Renal cortical epithelial cell (primary cell): ENCODE measurements at places on chromosomes 1 and 21.

GRCh38 chr1:15621975-15622374 is 4.7 kb downstream of the DDI2 start:
- no peak for DNase-seq

DNA sequence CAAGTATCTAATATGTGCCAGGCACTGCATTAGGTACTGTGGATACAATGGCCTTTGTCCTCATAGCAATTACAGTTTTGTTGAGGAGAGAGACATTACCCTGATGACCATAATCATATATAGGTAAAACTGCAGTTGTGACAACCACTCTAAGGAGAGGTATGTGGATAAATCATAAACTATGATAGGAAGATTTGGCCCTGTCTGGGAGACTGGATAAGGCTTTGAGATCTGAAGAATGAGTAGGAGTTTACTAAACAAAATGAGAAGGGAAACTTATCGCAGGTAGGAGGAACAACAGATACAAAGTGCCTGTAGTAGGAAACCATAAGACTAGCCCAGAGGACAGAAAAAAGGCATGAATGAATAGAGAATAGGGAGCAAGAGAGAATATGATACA is 4.4 kb downstream of the TMCO1 start:
- no peak for DNase-seq

- no peak for DNase-seq
These were observed 14.7 kb downstream of the TIE1 start for GRCh38 chr1:43315481-43315880.

DNA sequence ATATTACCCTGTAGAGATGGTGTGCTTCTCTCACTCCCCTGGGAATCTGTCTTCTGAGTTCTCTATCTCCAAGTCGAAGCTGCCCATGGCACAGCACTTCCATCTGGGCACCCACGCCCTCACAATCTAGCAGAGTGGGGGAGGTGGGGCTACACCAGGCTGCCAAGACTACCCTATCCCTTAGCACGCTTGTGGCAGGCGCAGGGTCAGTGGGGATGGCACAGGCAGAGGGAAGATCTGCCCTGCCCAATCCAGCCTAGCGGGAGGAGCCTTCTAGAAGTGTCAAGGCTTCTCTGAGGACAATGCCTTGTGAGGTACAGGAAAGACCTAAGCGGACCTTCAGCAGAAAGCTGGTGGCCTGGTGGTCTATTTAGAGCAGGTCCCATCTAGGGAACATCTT is 49.1 kb downstream of the DMAP1 start:
- DNase-seq: no peak

DNA sequence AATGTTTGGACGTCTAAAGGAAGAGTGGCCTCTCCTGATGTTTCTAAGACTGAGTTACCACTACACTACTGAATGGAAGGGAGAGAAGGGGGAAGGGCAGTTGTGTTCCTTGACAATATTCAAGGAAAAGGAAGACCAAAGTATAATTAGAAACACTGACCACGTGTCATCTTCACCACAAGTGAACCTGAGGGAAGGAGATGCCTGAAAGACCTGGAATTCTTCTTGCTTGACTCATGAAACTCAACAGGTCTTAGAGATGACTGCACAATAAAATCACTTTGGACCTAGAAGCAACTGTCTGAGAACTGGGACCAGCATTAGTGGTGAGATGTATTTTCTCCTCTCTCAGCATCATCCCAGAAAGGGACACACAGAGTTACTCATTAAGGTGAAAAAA is 56.7 kb downstream of the PTPN14 start:
- peak; percentile 97 for DNase-seq

GRCh38 chr1:61171346-61171745 is 89.0 kb downstream of the NFIA start:
- no peak for DNase-seq

- DNase-seq: peak; percentile 91
These were observed 41.7 kb downstream of the ILDR2 start for GRCh38 chr1:166933633-166934032.

- DNase-seq: peak; percentile 53
These were observed 47.9 kb upstream of the RGL1 start for GRCh38 chr1:183757061-183757460.

- DNase-seq: no peak
These were observed 1656.7 kb upstream of the B3GALT2 start for GRCh38 chr1:194843077-194843476.

- peak; percentile 18 for DNase-seq
These were observed 433.1 kb upstream of the KAZN start for GRCh38 chr1:14165371-14165801.

DNA sequence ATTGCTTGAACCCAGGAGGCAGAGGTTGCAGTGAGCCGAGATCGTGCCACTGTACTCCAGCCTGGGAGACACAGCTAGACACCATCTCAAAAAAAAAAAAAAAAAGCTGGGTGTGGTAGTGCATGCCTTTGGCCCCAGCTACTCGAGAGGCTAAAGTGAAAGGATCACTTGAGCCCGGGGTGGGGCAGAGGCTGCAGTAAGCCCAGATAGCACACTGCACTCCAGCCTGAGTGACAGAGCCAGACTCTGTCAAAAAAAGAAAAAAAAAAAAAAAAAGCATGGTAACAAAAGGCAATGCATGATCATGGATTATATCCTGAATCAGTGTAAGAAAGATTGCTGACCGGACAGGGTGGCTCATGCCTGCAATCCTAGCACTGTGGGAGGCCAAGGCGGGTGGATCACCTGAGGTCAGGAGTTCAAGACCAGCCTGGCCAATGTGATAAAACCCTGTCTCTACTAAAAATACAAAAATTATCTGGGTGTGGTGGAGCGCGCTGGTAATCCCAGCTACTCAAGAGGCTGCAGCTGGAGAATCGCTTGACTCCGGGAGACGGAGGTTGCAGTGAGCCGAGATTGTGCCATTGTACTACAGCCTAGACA is 76.3 kb downstream of the RUSC1 start:
- no peak for DNase-seq

DNA sequence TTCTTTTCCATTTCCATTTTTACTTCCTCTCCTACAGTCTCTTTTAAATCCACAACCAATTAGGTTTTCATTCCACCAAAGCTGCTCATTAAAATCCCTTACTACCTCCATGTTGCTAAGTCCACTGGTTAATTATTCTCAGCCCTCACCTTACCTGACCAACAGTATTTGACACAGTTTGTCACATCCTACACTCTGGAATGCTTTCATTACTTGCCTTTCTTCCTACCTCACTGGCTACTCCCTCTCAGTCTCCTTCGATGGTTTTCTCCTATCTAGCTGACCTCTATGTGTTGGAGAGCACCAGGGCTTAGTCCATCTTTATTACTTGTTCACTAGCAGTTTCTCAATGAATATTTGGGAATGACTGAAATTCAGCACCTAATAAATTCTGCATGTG is 78.6 kb downstream of the NME7 start:
- DNase-seq: peak; percentile 49

- DNase-seq: peak; percentile 22
These were observed 26.8 kb downstream of the TMEM201 start for GRCh38 chr1:9615316-9616063.

- DNase-seq: peak; percentile 2
These were observed 49.6 kb upstream of the PSMG1 start for GRCh38 chr21:39232861-39233291.

- peak; percentile 47 for DNase-seq
These were observed 5.0 kb downstream of the SRARP start for GRCh38 chr1:16009030-16009460.

DNA sequence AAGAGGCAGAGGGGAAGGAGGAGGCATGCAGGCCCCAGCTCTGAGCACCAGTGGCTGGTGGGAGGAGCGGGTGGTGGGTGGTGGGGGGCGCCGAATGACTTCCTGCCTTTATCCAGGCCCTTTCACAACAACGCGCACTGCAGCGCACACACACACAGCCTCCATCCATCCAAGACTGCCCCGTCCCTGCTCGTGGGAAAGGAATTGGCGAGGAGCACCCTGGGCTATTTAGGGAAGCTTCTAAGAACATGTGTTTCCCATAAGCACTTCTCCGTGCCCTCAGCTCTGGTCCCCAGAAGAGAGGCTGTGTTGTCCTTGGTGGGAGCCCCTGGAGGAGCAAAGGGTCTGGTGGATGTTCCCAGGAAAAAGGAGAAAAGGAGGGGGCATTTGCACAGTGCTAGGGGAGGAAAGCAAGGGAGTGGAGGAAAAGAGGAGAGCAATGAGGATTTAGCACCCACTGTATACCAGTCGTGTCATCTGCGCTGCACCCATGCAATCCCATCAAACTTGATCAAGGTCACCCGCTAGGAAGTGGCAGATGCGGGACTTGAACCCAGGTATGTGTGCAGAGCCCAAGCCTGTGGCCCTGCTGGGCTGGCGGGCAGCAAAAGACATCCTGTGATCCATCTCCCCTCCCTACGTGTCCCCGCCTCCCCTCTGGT is 28.1 kb downstream of the EPHA2 start:
- no peak for DNase-seq

- peak; percentile 13 for DNase-seq
These were observed 63.9 kb downstream of the WDR64 start for GRCh38 chr1:241715956-241716355.

DNA sequence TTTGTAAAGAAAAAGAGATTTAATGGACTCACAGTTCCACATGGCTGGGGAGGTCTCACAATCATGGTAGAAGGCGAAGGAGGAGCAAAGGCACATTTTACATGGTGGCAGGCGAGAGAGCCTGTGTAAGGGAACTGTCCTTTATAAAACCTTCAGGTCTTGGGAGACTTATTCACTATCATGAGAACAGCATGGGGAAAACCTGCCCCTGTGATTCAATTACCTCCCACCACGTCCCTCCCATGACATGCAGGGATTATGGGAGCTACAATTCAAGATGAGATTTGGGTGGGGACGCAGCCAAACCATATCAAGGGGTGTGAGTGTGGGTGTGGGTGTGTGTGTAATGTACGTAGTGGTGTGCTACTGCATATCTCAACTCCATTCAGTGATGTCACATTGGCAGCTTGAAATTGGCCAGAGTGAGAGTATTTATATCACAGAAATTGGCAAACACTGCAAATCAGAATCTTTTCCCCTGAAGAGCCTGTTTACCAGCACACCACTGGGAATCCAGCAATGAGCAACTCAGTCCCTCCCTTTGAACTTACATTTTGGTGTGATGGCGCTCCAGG is 5.4 kb downstream of the ARHGEF10L start:
- DNase-seq: no peak

DNA sequence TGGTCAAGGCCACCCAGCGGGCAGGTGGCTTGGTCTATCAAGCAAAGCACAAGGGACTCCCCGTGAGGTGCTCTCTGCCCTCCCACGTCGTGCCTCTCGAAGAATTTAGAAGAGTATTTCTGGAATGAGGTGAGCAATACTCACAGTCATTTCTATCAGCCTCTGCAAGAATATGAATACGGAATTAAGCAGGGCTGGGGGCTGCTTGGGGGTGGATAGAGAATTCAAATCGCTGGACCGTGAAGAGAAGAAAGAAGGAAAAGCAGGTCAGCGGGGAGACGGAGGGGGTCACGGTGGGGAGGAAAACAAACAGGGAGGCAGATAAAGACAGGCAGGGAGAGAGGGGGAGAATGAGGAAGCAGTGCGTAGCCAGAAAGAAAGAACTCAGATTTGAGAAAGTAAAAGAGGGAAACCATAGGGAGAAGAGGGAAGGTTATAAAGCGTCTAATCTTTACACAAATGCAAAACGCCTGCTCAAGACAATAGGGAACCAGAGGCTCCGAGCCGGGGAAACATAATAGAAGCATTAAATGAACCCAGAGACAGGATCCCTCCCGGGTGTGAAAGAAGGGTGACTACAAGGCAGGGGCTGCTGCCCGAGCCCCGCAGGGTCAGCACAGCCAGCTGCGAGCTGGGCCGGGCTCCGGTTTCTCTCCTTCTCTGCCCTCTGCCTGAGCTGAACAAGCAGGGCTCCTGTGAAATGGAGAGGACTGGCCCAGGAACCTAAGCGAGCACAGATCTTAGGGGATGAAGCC is 2.1 kb upstream of the EDN2 start:
- DNase-seq: peak; percentile 96

DNA sequence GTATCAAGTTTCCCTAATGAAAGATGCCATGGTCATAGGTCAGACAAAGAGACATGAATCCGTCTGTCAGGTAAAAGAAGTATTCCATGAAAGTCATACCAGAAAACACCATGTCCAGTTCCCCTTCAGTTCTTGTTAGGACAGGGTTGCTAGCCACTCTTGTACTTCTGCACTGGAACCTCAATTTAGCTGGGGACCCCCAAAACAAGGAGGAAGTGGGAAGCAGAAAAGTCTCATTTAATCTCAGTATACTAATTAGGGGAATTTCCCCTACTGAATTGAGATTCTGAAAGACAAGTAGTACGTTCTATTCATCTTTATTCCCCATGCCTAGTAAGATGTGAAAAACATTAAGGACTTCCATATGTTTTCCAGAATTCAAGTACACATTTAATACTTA is 1289.9 kb upstream of the B3GALT2 start:
- DNase-seq: no peak

DNA sequence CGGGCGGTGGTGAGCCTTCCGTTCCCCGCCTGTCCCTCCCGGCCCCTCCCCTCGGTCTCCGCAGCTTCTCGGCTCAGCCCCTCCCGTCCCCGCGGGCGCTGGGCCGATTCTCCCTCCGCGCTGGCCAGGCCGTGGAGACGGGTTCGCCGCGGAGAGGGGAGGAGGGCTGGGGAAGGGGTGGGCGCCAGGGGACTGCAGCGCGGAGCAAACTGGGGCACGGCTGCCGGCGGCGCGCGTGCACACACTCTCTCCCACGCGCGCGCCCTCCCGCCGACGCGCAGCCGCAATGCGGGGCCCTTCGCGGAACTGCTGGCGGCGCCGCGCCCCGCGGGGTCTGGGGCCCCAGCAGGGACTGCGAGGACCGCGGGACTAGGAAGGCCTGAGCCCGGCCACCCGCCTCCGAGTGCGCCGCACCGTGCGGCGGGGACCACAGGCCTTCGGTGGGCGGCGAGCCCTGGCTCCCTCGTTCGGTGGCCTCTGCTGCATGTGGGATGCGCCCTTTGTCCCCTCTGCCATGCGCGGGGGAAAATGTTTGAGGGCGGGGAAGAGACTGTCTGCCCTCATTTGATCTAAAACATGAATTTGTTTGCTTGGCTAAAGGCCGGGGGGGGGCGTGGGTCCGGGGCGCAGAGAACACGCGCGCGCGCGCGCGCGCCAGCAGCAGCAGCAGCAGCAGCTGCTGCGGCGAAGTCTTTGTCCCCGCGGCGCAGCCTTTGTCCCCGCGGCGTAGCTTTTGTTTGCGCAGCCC is 90.7 kb upstream of the VAMP3 start:
- DNase-seq: no peak

- no peak for DNase-seq
These were observed 37.3 kb upstream of the ZC3H12A start for GRCh38 chr1:37437087-37437486.
